ENCODE measurements at places on chromosomes 1 and 21.

- no peak for DNase-seq
Measured at GRCh38 chr1:155504207-155504606, 58.4 kb downstream of the ASH1L start.

GRCh38 chr1:9435153-9435636, 104.1 kb upstream of the SLC25A33 start:
- DNase-seq = no peak

DNA sequence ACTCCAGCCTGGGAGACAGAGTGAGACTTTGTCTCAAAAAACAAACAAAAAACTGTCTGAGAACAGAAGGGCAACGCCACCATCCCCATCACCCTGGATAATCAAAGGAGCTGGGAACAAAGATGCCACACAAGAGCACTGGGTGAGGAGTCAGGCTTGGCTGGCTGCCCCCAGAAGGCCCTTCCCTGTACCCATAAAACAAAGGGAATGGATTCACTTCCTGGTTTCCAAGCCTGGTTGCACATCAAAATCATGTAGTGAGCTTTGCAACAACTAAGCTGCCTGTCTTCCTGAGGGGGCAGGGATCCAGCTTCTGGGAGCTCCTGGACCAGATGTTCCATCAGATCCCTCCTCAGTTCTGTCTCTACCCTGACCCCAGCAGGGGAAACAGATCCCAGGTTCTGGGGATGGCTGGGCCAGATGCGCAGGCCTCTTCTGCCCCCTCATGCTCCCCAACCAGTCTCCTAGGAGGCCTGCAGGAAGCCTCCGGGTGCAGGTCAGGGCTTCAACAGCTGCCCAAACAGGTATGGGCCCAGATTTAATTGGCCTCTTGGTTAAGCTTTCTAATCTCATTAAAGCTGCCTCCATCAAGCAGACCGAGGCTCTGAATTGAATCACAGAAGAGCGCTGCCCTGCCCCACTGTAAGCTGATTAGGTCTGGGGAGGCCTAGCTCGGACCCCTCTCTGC, 97.8 kb downstream of the MRPL37 start:
- no peak for DNase-seq

- no peak for DNase-seq
Measured at GRCh38 chr1:18676332-18676781, 45.7 kb downstream of the PAX7 start.

GRCh38 chr1:180936110-180937011, 23.7 kb downstream of the KIAA1614 start:
- DNase-seq = no peak

- DNase-seq = no peak
Measured at GRCh38 chr1:177487481-177487880, 316.7 kb downstream of the BRINP2 start.

DNA sequence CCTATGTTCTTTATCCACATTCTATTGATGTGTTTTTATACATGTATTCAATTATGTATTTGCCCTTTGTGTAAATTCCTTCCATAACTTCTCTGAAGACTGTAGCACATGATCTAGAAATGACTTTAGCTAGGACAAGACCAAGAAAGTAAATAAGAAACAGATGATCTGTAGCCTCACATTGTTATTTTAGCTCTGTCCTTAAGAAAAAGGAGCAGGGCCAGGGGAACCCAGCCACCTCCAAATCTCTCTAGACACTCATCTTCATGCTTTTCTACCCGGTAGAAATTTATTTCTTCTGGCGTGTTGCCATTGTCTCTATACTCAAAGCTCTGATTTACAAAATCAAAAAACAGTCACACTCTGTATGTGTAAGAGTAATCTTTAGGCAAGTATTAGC, 27.1 kb downstream of the CDC7 start:
- no peak for DNase-seq

GRCh38 chr1:179881642-179882252, 338 bp upstream of the TOR1AIP1 start:
- no peak for DNase-seq

- DNase-seq = no peak
Measured at GRCh38 chr1:235017719-235018118, 110.9 kb downstream of the TOMM20 start.

DNA sequence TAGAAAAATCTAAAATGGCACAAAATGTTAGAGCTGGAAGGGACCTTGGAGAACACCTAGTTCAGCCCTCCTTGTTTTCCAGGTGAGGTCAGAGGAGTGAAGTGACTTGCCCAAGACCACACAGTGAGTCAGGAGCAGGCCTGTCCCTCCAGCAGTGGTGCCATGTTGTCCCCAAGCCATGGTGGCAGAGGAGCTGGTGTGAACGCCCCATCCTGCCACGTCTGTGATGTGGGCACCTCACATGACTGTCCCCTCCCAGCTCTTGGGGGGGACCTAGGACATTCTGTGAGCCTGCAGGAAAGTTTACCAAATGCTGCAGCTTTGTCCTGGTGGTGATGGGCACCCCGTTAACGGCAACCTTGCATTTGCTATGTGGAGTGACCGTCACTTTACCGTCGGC, 66.2 kb downstream of the SCCPDH start:
- DNase-seq = no peak

DNA sequence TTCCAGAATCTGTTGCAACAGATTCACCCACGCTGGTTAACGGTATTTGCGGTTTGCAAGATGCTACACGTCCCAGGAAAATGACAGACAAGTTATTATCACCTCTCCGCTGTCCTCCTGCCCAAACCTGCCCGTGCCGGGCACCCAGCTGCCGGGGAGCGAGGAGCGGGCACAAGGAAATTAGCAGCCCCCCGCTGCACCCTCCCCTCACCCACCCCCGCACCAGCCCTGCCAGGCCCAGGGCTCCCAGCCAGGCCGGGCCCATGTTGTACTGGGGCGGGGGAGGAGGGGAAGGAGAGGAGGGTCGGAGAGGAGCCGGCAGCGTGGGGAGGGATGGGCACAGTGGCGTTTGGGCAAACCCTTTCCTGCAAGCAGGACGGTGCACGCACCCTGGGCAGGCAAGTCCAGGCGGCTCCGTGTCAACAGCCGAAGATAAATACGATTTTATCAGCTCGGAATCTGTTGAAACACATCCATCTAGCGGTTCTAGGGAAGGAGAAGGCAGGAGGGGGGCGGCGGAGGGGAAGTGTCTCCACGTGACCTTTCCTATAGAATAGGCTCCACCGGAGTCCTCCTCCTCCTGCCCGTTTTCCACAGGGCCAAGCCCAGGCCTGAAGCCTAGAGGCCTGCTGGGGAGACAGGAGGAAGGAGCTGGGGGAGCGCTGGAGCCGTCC, 35.1 kb upstream of the CCDC27 start:
- DNase-seq = no peak

GRCh38 chr21:36807422-36807928, 108.6 kb downstream of the SIM2 start:
- DNase-seq = no peak

DNA sequence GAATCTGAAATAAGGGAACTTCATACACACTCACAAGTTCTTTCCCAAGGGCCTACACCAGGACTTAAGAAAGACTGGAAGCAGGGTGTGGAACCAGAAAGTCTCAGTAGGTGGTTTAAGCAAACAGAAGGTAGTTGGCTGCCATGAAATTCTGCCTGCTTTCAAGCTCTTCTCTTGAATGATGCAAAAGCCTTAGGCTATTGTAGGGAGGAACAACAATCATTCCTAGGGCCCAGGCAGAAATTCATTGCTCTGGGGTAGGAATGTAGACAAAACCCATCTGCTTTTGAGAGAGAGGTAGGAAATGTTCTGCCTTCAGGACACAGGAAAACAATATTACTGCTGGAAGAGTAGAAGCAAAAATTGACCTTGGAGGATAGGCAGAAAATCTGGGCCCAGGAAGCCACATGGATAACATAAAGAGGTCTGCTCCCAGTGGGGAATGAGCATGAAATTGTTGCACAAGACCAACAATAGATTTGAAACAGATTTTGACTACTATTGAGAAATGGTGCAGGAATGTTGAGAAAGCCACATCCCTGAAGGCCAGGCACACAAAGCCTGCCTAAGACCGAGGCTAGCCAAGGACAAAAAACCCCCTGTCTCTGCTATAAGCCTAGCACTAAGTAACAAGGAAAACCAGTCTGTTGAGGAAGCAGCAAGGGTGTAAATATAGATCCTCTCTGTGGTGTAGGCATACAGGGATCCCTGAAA, 22.7 kb upstream of the SFT2D2 start:
- DNase-seq = no peak

- DNase-seq = no peak
Measured at GRCh38 chr1:87117761-87118368, 203.4 kb downstream of the HS2ST1 start.

- DNase-seq = no peak
Measured at GRCh38 chr1:200035956-200036618, 8.6 kb downstream of the NR5A2 start.

GRCh38 chr1:28855469-28855951, 43.5 kb downstream of the OPRD1 start:
- no peak for DNase-seq

- no peak for DNase-seq
Measured at GRCh38 chr1:192265516-192266173, 51.1 kb upstream of the RGS21 start.

DNA sequence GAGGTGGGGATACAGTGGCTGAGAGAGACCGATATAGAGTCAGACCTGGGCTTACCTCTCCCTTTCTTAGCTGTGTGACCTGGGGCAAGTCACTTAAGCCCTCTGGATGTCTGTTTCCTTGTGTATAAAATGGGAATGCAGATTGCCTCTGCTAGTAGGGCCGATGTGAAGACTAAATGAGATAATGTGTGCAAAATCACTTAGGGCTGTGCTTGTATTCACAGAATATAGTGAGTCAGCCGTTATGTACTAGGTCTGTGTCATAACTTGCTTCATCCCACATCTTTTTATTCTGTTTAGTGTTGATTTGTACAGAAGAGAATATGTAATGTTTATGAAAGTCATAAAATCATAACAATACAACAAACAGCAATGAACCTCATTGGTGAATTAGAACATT, 56.0 kb downstream of the PTPRU start:
- DNase-seq = no peak

DNA sequence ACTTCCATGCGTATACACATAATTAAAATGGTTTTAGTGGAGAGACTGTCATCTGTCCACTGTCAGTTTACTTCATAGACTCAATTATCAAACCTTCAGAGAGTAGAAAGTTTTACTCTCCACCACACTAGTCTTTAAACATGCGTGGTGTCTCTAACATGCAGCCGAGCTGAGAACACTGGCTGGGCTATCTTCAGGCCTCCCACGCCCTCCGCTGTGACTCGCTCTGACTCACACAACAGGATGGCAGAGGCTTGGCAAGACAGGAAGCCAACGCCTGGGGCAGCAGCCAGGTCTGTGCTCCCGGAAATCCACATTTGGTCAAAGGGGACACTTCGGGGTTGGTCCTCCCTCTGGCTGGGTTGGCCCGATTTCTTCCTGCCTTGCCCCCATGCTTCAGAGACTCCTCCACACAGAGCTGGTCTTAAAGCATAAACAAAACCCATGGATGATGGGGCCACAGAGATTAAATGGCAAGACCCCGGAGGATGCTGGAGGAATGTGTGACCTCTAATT, 22.7 kb upstream of the IFNGR2 start:
- peak; percentile 69 for DNase-seq

DNA sequence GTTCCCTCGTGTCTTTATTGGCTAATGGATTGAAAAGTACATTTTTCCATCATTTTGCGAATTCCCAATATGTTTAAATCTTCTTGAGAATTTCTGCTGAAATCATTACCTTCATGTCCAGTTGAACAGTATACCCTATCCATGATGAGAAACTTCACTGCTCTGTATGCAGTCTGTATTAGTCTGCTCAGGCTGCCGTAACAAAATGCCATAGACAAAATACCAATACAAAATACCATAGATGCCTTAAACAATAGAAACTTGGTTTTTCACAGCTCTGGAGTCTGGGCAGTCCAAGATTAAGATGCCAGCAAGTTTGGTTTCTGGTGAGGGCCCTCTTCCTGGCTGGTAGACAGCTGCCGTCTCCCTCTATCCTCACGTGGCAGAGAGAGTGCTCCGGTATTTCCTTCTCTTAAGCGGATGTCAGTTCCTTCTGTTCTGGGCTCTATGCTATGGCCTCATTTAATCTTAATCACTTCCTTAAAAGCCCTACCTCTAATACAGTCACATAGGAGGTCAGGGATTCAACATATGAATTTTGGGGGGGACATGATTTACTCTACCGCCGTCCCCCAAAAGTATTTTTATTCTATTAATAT, 27.0 kb downstream of the CXADR start:
- no peak for DNase-seq
